ENCODE measurements at places on chromosomes 6 and 20.

GRCh38 chr6:36127462-36128016, 2.8 kb upstream of the MAPK13 start:
- DNase-seq = no peak

- no peak for DNase-seq
Measured at GRCh38 chr6:132811276-132811675, 3.1 kb upstream of the RPS12 start.

DNA sequence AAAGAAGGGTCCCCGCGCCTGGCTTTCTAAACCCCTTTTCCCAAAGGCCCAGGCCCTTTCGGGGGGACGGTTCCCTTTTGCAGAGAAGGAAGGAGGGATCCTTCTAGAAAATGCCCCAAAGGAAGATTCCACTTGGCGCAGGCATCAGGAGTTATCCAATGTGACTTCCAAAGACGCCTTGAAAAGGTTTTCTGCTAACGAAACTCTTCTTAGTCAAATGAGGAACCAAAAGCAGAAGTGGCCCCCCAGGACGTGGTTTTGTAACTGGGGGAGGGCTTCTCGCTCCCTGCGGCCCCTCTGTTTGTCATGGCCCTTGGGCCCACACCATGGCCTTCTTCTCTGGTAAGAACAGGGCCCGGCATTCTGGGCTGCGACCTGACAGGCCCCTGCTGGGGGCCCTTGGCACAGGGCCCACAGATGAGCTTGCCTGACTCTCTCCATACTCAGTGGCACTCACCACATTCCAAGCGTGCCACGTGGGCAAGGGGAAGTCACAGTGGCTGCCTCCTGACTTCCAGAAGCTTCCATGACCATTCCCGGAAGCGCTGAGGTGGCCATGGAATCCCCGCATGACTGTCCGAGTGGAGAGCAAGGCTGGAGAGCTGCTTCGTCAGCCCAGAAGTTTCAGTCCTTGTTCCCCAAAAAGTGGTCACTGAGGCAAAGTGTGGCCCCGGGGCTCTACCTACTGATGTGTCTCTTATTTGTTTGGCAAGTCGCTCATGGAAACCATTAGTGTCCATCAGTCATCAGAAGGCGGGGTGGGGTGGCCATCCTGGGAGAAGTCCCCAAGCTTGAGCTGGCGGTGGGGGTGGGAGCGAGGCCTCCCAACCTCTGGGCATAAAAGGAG, 834 bp upstream of the CTSZ start:
- no peak for DNase-seq

GRCh38 chr20:53736122-53736756, 142.6 kb upstream of the ZNF217 start:
- DNase-seq = no peak

DNA sequence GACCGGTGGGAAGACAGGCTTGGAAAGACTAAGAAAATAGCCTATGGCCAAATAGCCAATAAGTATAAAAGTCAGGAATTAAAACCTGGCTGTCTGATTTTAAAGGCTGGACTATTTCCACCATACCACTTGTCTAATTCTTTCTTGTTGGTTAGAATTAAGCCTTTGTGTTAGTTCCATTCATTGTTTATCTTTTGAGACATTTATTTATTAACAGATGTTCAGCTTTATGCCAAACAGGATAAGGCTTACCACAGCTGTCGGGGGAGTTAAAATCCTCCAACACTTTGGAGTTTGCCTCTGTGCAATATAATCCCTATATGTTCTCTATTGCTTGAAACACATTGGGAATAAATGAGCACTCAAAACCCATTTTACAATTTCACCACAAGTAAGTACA, 208.3 kb downstream of the TMEM200A start:
- DNase-seq = peak; percentile 9

DNA sequence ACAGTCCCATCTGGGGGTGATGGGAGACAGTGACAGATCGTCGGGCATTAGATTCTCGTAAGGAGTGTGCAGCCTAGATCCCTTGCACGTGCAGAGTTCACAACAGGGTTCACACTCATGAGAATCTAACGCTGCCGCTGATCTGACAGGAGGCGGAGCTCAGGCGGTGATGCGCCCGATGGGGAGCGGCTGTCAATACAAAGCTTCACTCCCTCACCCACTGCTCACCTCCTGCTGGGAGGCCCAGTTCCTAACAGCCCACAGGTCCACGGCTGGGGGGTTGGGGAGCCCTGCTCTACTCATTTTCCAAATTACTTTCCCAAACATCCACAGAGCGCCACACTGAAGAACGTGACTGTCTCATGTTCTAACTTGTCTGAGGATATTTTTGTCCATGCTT, 25.3 kb downstream of the CTCFL start:
- no peak for DNase-seq

Measured in muscle of arm (tissue), 14 donors.